ENCODE measurements at places on chromosomes 2 and 18.

DNA sequence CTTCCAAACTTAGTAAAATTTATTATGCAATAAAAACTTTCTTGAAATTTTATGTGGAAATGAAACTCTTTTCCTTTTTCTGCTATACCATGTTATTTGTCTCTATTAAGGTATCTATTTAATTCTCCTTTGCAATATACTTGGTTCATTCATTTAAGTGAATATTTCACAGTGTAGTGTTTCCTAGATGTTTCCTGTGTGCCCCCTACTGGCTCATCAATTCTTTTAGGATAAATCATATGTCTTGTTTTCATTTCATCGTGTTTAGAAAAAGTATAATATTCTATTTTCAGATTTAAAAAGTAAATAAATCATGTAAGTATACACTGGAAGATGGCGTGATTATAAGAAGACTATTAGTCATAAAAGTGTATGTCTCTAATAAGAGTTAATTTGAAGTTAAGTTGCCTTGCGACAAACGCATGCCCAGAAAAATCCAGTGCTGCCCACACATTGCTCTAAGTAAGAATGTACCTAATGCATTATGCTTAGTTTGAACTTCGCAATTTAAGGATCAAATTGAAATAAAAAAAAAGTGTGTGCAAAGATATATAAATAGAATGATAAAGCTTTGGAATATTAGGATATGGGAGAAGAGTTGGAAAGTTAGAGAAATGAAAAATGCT lies 525.4 kb downstream of the KCNJ3 start:
- DNase-seq, result no peak

DNA sequence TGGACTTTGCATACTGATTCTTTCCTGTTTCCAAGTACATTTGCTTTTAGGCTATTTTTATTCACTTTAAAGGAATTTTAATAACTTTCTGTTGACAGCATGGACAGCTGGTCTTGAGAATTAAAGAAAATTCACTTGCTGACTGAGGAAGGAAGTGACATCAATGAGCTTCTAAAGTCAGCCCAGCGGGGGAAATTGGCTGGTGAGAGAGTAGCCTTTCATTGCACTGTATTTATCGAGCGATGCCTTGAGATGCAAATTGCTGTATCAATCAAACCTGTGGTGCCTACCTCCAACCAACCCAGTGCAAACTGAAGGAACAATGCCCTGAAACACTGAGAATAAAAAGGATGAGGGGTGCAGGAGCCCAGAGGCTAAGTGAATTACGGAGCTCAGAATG lies 91.4 kb upstream of the AQP4 start:
- no peak for DNase-seq

GRCh38 chr2:98734162-98734561 lies 3.2 kb upstream of the MGAT4A start:
- no peak for DNase-seq

DNA sequence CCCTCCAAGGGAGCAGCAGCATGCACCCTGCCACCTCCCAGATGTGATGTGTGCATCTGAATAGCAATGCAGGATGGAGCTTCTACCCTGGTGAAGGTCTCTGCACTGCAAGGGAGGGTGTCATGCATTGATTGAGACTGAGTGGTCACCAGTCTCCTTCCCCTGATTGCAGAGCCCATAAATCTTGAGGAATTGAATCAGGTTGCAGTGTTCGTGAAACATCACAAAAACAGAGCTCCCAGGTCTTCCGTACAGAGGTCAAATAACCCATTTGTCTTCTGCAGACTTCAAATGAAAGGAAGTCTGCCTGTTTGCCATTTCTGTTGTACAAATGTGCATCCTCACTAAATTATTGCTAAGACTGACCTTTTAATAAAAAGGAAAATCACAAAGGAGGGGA lies 136.8 kb downstream of the WDSUB1 start:
- DNase-seq, result no peak

DNA sequence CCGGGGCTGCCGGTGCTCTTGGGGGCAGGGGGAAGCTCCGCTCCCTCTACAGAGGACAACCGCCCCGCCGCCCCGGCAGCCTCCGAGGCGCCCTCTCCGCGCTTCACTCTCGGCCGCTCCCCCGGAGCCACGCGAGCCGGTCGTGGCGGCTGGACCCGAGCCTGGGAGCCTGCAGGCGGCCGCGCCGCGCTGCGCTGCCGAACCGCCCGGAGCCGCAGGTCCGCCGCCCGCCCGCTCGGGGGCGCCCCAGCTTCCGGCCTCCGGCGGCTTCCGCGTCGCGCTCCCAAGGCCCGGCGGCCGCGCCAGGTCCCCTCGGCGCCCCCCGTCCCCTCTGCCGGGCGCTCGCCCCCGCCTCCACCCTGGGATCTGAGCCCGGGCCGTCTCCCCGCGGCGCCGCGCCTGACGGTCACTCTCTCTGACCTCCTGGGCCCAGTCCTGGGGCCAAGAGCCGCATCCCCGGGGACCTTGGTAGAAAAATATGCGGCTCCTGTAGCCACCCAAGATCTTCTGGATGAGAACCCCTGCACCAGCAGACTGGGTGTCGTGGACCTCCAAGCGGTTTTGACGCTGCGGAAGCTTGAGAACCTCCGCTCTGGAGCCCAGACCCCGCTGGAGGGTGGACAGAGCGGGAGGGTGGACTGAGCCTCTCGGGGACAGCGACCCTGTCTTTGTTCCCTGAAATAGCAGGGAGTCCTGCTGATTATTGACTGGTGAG lies 44.3 kb downstream of the SERTAD2 start:
- DNase-seq, result peak; percentile 66

DNA sequence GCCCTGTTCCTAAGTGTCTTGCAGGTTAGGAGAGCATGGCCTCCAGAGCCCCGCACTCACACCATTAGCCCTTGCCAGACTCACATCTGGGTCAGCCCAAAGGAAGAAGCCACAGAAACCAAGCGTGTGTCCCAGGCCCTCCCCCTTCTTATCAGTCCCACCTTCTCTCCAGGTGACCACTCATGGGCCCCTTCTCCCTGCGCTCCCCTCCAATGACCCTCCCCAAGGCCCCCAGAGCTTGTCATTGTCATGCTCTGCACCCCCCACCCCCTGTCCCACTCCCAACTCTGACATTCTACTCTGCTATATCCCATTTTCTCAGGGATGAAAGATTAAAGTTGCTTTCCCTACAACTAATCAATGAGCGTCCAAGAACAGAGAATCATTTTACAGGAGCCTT lies 30.1 kb downstream of the CAPN14 start:
- no peak for DNase-seq

DNA sequence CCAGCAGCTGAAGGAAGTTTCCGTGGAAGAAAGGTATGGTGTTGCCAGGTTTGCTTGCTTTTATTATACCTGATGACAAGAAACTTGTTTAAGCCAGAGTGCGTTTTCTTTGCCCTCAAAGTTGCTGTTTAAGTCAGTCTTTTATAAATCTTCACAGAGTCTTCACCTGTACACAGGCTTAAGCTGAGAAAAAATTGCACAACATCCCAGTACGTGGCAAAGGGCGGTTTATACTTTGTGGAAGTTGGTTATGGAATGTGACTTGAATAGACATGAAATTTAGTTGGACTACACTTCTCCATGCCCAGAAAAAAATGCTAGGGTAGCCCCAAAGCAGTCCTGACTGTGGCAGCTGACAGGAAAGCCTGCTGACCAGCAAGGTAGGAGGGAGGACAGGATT lies 121.5 kb downstream of the RTN4 start:
- no peak for DNase-seq

- DNase-seq, result no peak
These were observed 163.4 kb downstream of the VWC2L start for GRCh38 chr2:214574084-214574781.

GRCh38 chr2:137050949-137051348 lies 285.6 kb downstream of the THSD7B start:
- DNase-seq, result no peak

DNA sequence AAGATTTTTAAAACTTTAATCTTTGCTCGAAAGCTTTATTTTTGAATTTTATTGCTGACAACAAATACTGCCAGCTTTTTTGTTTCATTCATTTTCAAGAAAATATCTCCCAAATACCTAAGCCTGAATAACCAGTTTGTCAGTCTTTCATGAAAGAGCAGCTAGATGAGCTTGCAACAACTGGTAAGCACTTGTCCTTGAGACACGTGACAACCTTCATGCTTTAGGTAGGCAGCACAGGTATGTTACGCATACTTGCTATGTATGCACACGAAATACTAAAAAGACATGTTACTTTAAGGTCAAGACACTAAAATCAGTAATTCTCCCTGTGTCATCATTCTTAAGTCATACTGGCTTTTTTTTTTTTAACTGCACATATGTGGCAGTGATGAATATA lies 12.3 kb downstream of the CEBPZ start:
- no peak for DNase-seq

GRCh38 chr2:47079515-47080412 lies 75.3 kb downstream of the STPG4 start:
- DNase-seq, result no peak

DNA sequence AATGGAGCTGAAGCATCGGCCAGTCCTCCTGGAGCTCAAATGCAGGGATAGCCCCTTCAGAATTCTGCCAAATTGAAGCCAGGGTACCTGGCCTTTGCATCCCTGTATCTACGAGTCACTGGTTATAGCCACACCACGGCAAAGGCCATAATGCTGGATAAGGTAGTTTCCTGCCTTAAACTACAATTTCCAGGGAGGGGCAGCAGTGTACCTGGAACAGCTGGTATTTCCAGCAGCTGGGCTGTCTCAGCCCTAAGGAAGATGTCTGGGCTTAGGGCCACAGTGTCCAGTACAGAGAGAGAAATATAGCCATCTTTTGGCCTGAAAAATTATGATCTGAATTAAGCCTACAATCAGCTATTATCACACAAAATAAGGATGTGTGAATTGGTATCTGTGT lies 180.3 kb downstream of the GCA start:
- no peak for DNase-seq

- DNase-seq, result no peak
These were observed 253.4 kb downstream of the TMX3 start for GRCh38 chr18:68461481-68462018.

- no peak for DNase-seq
These were observed 49.9 kb downstream of the KDM3A start for GRCh38 chr2:86491088-86491487.

DNA sequence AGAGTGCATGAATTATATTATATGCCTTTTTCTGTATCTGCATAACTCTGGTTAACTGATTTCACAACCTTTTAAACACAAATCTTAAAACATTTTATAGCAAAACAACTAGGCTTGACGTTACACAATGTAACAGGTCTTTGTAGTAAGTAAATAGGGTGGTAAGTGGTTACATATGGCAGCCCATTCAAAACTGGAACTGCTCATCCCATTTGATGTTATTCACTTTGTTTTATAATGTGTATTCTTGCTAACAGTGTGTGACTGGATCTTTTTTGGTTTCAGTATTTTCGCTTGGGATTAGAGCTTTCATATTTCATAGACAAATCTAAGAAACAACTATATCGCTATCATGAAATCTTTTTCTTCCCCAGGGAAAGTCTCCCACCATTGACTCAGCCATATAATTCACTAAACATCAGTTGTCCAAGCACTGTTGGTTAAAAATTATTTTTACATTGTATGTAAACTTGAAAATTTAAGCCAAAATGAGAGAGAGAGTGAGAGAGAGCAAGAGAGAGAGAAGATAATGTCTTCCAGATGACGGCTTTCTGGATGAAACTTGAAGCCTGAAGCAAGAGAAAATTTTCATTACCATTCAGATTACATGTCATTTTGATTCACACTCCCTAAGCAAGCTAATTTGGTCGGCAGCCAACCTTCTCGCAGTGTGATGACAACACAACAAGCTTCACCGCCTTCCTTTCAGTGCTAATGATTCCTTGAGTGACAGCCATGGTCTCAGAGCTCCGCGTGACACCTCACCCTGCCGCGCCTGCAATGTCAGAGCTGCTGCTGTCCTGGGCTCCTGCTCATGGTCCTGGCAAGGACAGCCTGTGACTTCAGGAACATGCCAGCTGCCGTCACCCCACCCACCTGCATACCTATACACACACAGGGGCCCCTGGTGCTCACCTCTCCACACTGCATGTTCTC lies 946.9 kb upstream of the SOX11 start:
- DNase-seq, result no peak

GRCh38 chr2:76268902-76269620 lies 558.3 kb upstream of the GCFC2 start:
- DNase-seq, result no peak

DNA sequence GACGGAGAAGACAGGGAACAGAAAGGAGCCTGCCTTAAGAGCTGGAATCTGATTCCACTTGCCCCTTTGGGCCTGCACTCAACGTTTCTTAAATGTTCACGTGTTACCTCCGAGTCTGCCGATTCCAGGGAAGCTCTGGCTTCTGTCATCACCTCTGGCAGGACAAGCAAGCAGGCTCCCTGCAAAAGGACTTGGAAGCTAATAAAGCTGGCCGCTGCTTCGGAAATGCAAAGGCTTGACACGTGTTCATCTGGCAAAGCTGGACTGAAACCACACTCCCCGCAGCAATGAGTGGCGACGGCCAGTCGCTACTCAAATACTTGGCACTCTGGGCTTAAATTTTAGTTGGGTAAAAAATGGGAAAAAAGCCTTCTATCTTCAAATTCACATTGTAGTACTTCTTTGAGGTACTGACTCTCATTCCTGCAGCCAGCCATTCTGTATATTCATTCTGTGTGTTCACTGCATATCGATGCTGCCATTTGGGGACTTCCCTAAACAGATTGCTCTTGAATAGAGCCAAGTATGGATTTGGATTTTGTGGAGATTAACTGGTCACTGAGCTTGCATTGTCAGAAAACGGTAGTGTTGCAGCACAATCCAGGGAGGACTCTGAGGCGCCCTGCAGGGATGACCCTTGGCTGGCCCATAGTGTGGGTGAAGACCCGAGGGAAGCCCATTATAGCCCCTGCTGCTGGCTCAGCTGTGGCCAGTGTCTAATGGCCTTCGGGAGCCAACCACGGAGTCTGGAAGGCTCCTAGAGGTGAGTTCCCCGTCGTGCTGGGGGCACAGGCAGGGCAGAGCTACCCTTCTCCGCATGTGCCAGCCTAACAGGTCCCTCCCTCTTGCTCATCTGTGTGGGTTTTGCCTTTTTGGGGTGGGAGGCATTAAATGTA lies 231.5 kb downstream of the PRKCE start:
- no peak for DNase-seq

- no peak for DNase-seq
These were observed 2.5 kb upstream of the ICOS start for GRCh38 chr2:203934041-203934492.

GRCh38 chr2:10992023-10992791 lies 80.5 kb downstream of the KCNF1 start:
- no peak for DNase-seq

GRCh38 chr18:40577239-40577980 lies 1377.6 kb upstream of the PIK3C3 start:
- no peak for DNase-seq

DNA sequence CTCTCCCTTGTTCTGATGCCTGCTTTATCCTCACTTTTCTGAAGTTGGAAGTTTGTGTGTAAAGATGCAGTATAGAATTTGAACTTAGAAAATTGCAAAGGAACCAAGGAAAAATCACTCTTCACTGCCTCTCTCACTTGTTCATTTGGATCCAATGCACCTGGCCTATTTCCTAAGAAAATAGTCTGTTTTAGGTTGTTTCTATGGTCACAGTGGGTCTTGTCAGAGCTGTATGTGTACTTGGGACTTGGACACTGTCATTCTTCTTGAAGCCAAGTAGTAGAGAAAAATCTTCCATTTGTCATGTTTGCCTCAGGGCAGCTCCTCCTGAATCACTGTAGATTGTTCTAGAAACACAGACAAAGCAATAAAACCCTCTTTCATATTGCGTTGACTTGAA lies 80.3 kb upstream of the SESTD1 start:
- DNase-seq, result no peak

GRCh38 chr18:56569416-56569815 lies 69.0 kb downstream of the TXNL1 start:
- no peak for DNase-seq

Data from activated T-helper 1 cell treated with Interleukin-2 at 50 U/mL for 16 hours (primary cell).